ENCODE measurements at places on chromosomes 1 and 21. TPM values are rescaled to one million over a fixed set of nuclear protein-coding genes. Genes with fewer than 3 reads are reported as not detected.

DNA sequence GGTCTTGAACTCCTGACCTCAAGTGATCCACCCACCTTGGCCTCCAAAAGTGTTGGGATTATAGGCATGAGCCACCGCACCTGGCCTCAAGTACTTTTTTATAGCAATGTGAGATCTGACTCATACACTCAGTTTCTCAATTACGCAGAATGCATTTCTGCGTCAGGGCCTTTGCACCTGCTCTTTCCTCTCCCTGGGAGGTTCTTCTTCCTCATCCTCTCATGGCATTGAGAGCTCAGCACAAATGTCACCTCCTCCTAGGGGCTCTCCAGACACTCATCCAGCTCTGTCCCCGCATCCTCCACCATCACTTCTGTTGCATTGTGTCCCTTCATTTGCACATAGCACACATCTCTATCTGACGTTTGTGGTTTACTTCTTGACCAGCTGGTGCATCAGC is 418.8 kb downstream of the PTPRU start:
- DNase-seq, result no peak

- no peak for DNase-seq
Observed at GRCh38 chr21:35616090-35616489, 444.2 kb downstream of the SETD4 start.

Gene RIMKLA
- 5.5 TPM for total RNA-seq

Gene RPAP2
- 30.4 TPM for total RNA-seq

Gene SPRR2E
- total RNA-seq, result not detected

Data from GM23338 (cell line).